ENCODE measurements at places on chromosomes 16 and 17. TPM values are rescaled to one million over a fixed set of nuclear protein-coding genes. Genes with fewer than 3 reads are reported as not detected.

DNA sequence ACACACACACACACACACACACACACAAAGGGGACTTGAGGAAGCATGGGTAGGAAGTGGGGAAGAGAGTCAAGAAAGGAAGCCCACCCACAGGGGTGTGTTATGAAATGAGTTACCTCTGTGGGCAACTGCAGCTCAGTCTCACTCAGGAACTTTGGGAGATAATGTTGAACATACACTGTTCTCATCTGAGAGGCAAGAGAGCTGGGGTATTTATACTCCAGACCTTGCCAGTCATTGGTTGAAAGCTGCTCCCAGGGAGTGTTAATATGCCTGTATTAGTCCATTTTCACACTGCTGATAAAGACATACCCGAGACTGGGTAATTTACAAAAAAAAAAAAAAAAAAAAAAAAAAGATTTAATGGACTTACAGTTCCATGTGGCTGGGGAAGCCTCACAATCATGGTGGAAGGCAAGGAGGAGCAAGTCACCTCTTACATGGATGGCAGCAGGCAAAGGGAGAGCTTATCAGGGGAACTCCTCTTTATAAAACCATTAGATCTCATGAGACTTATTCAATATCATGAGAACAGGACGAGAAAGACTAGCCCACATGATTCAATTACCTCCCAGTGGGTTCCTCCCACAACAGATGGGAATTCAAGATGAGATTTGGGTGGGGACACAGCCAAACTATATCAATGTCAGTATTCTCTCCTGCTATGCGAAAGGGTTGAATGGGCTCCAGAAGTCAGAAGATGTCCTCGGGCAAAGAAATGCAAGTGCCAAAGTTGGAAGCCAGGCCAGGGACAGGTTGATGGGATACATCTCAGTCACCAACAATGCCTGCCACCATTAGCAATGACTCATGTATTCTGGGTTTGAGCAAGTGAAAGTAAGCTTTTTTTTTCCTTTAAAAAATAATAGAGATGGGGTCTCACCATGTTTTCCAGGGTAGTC, 270.5 kb downstream of the MRTFB start:
- DNase-seq, result no peak

DNA sequence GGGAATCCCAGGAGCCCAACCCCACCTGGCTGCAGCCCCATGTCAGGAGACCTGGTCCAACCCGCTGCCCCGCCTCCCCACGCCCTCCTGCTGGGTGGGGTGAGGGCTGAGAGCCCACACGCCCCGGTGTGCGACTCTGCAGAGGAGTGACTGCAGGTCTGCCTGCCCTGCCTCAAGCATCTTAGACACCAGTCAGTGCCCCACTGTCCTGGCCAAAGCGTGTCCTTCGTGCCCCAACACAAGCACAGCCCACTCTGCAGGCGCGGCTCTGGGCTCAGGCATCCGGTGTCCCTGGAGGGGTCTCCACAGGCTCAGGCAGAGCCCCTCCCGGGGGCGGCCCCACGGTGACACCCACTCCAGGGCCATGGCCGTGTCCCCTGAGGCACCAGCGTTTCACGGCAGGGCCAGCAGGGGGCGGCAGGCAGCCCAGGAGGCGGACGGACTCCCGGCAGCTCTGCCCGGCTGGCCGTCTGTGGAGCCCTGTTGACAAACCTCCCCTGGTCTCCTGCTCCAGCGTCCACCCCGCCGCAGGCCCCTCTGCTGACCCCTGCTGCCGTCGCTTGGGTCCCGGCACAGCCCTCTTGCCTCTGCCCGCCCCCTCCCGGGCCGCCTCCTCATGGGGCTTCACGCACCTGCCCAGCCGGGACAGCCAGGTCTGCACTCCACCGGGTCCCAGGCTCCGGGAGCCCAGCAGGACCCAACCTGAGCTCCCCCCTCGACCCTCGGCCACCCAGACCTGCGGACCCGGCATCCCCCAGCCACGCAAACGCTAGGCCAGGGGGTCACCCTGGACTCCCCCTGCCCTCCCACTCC, 8.6 kb upstream of the UBE2I start:
- peak; percentile 62 for DNase-seq

PNMT gene
- total RNA-seq, result 14.9 TPM

- no peak for DNase-seq
Measured at GRCh38 chr16:51225878-51226277, 74.8 kb upstream of the SALL1 start.

DNA sequence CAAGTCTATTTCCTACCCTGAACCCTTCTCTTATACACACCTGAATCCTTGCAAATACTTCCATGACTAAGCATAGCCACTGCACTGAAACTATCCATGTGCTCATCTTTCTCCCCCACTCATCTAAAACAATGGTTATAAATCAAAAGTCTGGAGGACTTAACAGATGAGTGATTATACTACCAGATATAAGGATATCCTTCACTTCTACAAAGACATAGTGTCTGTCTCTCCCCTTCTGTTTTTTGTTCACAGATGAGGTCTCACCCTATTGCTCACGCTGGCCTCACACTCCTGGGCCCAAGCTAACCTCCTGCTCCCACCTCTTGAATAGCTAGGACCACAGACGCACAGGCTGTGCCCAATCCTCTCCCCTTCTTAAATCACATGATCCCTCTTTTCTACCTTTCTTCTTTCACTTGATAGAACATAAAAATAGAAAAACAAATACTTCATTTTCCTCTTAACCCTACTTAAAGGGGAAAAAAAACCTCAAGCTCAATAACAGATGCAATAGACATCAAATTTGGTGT, 19.2 kb downstream of the CEP112 start:
- no peak for DNase-seq

OR3A3 gene
- total RNA-seq, result not detected

MT2A gene
- 33.3 TPM for total RNA-seq

DNA sequence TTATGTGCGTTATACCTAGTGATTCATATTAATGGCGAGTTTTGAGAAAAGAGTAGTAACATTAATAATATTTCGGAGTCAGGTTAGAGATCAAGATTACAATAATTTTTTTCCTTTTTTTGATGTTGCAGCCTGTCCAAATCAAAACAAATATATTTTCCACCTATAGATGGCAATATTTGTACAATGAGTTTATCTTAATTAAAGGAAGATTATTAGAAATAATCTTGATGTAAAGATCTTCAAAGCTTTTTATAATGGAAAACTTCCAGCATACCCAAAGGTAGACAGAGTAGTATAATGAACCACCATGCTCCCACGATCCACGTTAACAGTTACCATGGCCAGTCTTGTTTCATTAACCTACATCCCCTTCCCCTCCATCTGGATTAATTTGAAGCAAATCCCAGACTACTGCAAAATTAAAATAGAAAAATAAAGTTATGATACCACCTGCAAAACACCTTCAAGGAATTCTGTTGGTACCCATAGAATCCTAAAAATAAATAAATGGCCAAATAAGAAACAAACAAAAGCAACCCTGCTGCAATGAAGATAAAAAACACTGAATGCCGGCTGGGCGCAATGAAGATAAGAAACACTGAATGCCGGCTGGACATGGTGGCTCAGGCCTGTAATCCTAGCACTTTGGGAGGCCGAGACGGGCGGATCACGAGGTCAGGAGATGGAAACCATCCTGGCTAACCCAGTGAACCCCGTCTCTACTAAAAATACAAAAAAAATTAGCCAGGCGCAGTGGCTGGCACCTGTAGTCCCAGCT, 46.5 kb upstream of the GINS3 start:
- no peak for DNase-seq

- no peak for DNase-seq
Measured at GRCh38 chr17:66142428-66142827, 49.5 kb downstream of the CEP112 start.

DNA sequence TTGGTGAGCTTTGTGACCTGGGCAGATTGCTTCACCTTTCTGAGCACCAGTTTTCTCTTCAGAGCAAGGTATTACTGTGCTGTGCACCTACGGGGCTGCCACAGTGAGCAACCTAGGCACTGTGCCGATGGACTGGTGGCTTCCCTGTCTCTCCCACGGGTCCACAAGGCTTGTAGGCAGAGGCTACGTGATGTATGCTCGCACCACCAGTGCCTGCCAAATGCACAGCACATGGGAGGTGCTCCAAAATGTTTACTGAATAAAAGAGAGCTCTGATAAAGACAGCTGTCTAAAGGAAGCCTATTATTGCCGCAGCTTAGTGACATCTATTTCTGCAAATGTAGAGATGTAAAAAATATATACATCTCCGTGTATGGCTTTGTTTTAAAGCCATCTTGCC, 139.2 kb downstream of the CDK5R1 start:
- no peak for DNase-seq

CACNG5 gene
- not detected for total RNA-seq

GUCY2D gene
- not detected for total RNA-seq

- no peak for DNase-seq
Measured at GRCh38 chr17:48494335-48494734, 36.5 kb downstream of the HOXB1 start.

GRCh38 chr17:71338396-71338795, 782.4 kb upstream of the SOX9 start:
- DNase-seq, result no peak

- DNase-seq, result no peak
Measured at GRCh38 chr17:7816926-7817642, 16.9 kb upstream of the KDM6B start.

TCAP gene
- total RNA-seq, result 5,284 TPM

CCL18 gene
- 3.6 TPM for total RNA-seq

DNA sequence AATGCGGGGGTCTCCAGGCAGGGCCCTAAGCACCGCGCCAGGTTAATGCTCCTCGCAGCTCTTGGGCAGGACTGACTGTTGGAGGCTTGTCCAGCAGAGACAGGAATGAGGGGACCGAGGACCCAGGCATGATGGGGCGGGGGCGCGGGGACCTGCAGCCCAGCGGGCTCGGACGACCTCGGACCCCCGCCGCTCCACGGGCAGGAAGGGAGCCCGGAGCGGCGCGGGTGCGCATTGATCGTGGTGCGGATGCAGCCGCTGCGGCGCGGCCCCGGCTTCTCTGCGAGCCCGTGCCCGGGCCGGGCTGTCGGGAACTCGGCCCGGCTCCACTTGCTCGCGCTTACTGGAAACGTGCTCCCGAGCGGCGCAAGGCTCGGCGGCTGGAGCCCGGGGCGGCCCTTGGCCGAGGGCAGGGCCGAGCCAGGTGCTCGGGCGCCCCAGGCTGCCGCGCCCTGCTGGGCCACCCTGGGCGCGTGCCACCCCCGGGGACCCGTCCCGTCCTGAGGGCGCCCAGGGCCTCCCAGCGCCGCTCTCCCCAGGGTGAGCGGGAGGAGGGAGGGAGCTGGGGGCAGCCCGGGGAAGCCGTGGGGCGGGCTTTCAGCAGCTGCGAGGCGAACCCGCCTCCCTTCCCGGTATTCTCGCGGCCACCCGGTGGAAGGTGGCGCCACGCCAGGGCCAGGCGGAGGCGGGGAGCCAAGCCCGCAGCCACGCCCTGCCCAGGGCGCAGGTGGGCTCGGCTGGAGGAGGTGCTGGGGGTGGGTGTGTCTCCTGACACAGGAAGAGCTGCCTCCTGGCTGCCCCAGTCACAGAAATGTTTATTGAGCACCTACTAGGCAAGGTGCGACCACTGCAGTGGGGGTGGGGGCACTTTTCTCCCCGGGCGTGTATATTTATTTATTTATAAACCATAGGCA, 45.9 kb downstream of the SOCS3 start:
- DNase-seq, result no peak

DNA sequence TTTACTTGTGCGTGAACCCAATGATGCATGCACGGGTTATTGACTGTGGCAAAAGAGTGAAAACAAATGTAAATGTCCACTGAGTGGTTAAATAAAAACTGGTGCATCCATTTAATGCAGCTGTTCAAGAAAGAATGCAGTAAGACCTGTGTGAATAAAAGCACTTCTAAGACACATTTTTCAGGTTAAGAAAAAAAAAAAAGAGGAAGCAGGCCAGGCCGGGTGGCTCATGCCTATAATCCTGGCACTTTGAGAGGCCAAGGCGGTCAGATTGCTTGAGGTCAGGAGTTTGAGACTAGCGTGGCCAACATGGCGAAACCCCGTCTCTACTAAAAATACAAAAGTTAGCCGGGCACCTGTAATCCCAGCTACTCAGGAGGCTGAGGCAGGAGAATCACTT, 11.8 kb downstream of the CNGB1 start:
- no peak for DNase-seq

PLA2G10 gene
- not detected for total RNA-seq

NPIPA5 gene
- 3.8 TPM for total RNA-seq

ACD gene
- total RNA-seq, result 7.0 TPM

COG4 gene
- total RNA-seq, result 29.1 TPM

- DNase-seq, result no peak
Measured at GRCh38 chr16:8928467-8928957, 35.2 kb downstream of the USP7 start.

GRCh38 chr16:2028620-2029220, 2.0 kb downstream of the NHERF2 start:
- DNase-seq, result no peak

SLC6A2 gene
- not detected for total RNA-seq

TLCD3B gene
- total RNA-seq, result not detected

TP53TG3C gene
- total RNA-seq, result not detected

CDK5R1 gene
- 0.75 TPM for total RNA-seq

- DNase-seq, result no peak
Measured at GRCh38 chr17:67126983-67127382, 82.6 kb downstream of the CACNG1 start.

GRCh38 chr16:81863630-81864352, 84.7 kb downstream of the PLCG2 start:
- no peak for DNase-seq

DNA sequence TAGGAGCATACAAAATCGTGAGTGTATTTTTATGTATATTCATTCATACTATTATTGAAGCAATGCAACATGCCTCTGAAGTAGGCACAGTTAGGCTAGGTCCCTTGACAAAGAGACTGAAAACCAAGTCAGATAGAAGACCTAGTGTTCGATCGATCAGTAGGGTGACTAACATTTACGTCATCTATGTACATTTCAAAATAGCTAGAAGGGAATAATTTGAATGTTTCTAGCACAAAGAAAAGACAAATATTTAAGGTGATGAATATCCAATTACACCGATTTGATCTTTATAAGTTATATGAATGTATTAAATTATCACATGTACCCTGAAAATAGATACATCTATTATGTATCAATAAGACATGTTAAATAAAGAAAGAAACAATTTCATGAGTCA, 610.1 kb downstream of the TOX3 start:
- DNase-seq, result no peak

DNA sequence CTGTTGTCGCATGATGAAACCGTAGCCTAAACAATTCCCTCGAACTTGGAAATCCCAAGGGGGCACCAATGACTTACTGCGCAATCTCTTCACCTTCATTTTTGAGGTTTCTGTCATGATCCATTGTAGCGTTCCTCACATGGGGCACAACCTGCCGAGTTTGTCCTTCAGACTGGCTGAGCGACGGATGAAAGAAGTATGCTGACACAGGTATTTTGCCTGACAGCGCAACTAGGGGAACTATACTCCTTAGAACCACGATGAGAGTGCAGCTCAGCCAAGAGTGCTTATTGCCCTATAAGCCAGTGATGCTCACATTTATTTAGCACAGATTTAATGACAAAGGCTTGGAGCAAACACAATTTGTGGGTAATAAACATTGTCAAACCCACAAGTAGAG, 106.3 kb upstream of the ZNF267 start:
- no peak for DNase-seq

- no peak for DNase-seq
Measured at GRCh38 chr17:6075050-6075449, 4.9 kb downstream of the WSCD1 start.

HBA2 gene
- 2,977 TPM for total RNA-seq
